Common myeloid progenitor, CD34-positive (primary cell): ENCODE measurements at places on chromosomes 12 and 14.

DNA sequence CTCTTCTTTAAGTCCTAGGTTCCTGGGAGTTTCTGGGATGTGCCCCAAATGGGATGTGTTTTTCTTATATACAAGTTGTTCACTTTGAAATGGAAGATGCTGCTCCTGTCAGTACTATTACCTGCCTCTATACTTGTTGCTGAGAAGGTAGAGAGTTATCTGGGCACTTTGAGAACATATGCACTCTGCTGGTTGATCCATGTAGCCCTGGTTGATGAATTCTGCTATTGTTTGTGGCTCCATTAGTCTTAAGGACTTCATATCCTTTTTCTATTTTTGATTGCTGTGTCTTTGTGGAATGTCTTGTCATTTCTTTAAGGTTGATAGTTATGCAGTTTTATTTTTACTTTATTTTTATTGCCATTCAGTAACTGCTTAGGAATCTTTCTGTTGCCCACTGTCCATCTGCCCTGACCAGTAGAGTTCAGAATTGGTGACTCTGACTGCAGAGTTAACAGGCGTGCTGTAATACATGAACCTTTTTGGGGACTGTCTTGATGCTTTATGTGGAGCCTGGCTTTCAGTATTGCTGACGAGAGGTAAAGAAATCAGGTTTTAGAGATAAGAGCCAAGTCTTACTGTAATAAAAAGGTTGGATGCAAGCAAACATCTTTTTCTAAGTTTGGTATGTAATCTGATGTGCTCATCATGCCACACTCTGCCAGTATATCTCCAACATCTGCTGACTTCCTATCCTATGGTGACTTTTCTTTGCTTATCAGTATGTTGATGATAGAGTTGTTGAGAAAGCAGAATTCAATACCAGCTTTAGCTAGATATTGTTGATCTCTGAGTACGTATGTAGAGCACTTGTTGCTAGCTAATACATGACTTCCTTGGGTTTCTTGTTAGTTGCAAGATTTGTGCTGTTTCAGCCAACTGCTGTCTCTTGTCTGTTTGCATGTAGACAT is 1.6 kb downstream of the GMPR2 start:
- H3K4me1 ChIP-seq, result peaks cover 15% of the 10 kb centered on the region
- H3K27me3 ChIP-seq, result no peaks in the 10 kb centered on the region
- peaks cover 45% of the 10 kb centered on the region for H3K36me3 ChIP-seq
- H3K4me3 ChIP-seq, result no peak overlapping the region

DNA sequence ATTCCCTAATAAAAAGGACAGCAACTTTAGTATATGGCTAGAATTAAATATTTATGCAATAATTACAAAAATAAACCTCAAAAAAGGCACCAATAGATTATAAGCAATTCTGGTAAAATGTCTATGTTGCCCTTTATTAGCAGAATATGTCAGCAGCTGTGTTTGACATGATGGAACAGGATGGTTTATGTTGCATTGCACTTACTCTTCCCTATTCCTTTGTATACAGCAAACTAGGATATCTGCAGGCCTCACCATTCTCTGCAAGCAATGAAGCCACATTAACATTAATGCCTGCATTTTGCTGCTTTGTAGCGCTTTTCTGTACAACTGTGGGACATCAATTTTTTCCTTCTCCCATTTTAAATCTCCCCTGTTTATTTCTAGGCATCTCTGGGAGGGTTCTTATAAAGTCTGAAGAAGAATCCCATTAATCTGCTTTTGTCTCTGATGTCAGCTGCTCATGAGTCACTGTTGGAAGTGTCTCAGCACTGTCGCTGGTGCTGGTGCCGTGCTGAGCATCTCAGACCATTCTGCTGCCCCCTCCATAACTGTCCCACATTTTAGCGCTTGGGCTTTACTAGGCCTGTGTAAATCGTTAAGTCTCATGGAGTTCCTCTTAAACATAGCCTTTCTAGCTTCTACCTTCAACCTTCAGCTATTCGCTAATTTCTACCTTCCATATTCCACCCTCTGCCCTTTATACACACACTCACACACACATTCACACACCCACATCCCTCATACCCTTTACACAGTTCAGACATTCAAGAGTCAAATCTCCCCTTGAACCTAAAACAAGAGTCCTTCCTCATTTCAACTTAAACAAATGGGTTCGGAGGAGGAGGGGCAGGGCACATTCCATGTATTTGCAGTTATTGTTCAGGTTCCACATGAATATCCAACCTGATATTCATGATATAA is 64.4 kb upstream of the TRHDE start:
- no peak overlapping the region for H3K4me3 ChIP-seq
- H3K27me3 ChIP-seq, result no peaks in the 10 kb centered on the region
- no peak overlapping the region for H3K27ac ChIP-seq
- H3K36me3 ChIP-seq, result no peaks in the 10 kb centered on the region
- DNase-seq, result no peak

- no peak for DNase-seq
- H3K27ac ChIP-seq, result no peak overlapping the region
- peaks cover 4% of the 10 kb centered on the region for H3K27me3 ChIP-seq
- no peaks in the 10 kb centered on the region for H3K36me3 ChIP-seq
Measured at GRCh38 chr14:89029961-89030694, 205.7 kb downstream of the TTC8 start.

DNA sequence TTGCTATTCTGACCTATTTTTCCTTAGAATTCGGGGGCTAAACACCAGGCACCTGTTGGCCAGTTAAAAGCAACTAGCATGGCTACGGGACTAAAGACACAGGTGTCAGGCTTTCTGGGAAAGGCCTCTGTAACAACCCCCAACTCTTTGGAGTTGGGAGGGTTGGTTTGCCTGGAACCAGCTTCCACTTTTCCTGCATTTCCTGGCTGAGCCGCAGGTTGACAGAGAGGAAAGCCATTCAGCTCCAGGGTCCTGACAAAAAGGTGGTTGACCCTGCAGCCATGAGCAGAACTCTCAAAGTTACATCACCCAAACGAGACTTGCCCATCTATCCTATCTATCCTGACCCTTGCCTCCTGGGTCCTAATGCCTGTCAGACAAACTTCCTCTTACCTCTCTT is 375.4 kb upstream of the SFSWAP start:
- DNase-seq, result no peak
- H3K27me3 ChIP-seq, result no peaks in the 10 kb centered on the region
- H3K27ac ChIP-seq, result no peak overlapping the region
- no peak overlapping the region for H3K4me3 ChIP-seq
- H3K36me3 ChIP-seq, result no peaks in the 10 kb centered on the region
- H3K4me1 ChIP-seq, result no peaks in the 10 kb centered on the region

GRCh38 chr14:51575349-51576116 is 76.2 kb upstream of the FRMD6 start:
- H3K27ac ChIP-seq, result no peak overlapping the region
- no peaks in the 10 kb centered on the region for H3K4me1 ChIP-seq
- H3K36me3 ChIP-seq, result no peaks in the 10 kb centered on the region
- H3K4me3 ChIP-seq, result no peak overlapping the region

DNA sequence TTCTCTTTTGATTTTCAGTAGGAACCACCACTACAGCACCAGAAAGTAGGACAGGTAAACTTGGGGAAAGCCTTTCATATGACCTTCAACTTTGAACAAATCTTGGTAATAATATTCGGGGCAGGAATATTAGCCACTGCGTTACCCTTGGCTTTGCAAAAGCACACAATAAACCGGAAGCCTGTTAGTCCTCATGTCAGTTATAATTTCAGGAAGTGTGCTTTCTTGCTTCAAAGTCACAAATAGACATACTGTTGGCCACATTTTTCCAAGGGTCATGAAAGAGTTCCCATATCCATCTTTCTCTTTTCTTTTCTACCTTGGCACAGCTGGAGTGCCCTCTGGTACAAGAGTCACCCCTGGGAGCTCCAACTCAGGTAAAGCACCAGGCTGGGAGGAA is 167.2 kb upstream of the CNTN1 start:
- H3K4me1 ChIP-seq, result peaks cover 9% of the 10 kb centered on the region
- no peak overlapping the region for H3K27ac ChIP-seq
- no peaks in the 10 kb centered on the region for H3K27me3 ChIP-seq

DNA sequence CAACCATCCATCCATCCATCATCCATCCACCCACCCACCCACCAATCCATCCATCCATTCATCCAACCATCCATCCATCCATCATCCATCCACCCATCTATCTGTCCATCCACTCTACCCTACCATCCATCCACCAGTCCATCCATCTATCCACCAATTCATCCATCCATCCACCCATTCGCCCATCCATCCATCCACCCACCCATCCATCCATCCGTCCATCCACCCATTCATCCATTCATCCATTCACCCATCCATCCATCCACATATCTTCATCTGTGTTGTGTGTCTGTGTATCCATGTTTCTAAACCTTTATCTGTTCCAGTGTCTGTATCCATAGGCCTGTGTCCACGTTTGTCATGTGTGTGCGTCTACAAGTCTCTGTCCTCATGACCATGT is 9.9 kb downstream of the HNF1A start:
- H3K27me3 ChIP-seq, result no peaks in the 10 kb centered on the region
- no peak overlapping the region for H3K4me3 ChIP-seq
- no peak overlapping the region for H3K27ac ChIP-seq
- no peaks in the 10 kb centered on the region for H3K36me3 ChIP-seq
- no peak for DNase-seq

DNA sequence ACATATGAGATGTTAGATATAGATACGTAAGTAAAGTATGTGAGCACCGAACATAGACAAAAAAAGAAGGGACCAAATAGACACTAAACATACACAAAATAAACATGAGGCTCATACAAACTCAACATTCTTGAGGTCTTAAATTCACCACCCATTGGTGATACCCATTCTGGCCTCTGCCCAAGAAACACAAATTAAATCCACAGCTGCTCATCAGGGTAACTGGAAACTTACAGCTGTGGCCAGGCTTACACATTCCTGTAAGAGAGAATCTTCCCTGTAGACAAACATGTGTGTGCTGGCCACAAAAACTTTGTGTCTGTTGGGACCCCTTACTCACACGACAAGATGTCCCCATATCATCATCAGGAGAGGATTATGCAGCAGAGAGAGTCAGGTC is 22.4 kb downstream of the MAGOHB start:
- peaks cover 6% of the 10 kb centered on the region for H3K4me1 ChIP-seq
- peaks cover 3% of the 10 kb centered on the region for H3K36me3 ChIP-seq
- H3K27ac ChIP-seq, result no peak overlapping the region
- no peaks in the 10 kb centered on the region for H3K27me3 ChIP-seq

GRCh38 chr12:90280564-90281058 is 572.0 kb upstream of the ATP2B1 start:
- H3K4me1 ChIP-seq, result peaks cover 3% of the 10 kb centered on the region
- no peak overlapping the region for H3K4me3 ChIP-seq
- H3K27me3 ChIP-seq, result no peaks in the 10 kb centered on the region
- no peaks in the 10 kb centered on the region for H3K36me3 ChIP-seq

DNA sequence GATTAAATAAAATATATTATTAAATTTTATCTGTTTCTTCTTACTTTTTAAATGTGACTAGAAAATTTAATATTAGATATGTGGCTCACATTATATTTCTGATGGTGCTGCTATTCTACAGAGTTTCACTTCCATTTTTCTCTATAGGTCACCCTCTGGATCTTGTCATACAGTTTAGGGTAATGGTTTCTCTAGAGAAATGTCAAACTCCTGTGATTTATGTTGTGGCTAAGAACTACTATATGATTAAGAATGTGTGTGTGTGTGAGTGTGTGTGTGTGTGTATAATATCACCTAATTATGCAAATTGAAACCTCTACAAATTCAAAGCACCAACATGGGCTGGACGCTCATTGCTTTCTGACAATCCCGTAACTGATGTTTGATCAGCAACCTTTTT is 325.9 kb downstream of the ADAMTS20 start:
- H3K36me3 ChIP-seq, result no peaks in the 10 kb centered on the region
- no peak overlapping the region for H3K27ac ChIP-seq
- H3K4me3 ChIP-seq, result no peak overlapping the region
- no peaks in the 10 kb centered on the region for H3K4me1 ChIP-seq

DNA sequence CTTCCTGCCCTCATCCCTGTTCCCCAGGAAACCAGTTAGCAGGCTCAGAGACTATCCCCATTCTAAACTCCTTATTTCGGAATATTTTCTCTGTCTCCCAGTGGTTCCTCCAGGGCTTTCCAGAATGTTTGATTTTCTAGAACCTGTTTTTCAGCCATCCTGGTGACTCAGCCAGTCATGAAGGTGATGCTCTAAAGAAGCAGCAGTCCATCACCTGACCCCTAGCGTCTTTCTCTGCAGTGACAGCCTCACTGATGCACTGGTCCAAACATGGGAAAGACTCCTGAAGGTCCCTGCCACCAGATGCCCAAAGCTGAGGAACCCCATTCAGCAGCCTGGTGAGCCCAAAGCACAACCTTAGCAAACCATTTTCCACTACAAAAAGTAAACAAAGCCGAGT is 212.6 kb downstream of the PHETA1 start:
- no peaks in the 10 kb centered on the region for H3K27me3 ChIP-seq
- H3K36me3 ChIP-seq, result no peaks in the 10 kb centered on the region
- no peak overlapping the region for H3K27ac ChIP-seq
- no peak overlapping the region for H3K4me3 ChIP-seq
- no peaks in the 10 kb centered on the region for H3K4me1 ChIP-seq

DNA sequence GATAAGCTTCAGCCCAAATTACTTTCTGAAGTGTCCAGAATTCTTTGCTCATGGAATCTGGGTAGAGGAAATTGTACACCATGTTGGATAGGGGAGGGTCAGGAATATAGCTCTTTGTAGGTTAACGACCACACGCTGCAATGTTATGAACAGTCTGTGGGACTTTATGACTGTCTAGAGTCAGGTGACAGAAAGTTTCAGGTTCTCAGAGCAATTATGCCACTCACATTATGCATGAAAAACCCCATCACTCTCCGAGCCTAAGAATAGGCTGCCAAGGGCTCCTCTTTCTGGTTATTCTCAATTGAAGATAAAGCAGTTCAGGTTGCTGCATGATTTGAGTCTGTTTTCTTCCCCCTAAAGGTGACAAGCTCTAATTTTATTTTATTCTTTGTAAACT is 430.9 kb downstream of the ATP23 start:
- no peak overlapping the region for H3K4me3 ChIP-seq
- H3K4me1 ChIP-seq, result no peaks in the 10 kb centered on the region
- H3K27me3 ChIP-seq, result no peaks in the 10 kb centered on the region

DNA sequence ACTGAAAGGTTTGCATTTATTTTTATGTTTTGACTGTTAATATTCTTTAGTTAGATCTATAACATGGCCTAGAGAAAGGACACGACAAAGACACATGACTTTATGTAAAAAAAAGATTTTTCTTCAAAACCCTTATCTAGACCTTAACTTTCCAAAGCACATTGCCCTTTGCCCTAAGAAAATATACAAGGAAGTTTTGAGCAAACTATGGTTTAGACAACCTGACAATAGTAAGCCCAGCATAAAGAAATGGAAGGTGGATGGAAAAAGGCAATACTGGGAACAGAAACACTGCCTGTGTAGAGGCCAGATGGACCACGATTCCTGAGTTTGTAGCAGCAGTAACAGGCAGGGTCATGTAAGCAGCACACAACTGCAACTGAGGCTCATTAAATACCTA is 724.0 kb downstream of the GALC start:
- no peak overlapping the region for H3K27ac ChIP-seq
- H3K27me3 ChIP-seq, result no peaks in the 10 kb centered on the region
- H3K36me3 ChIP-seq, result no peaks in the 10 kb centered on the region

DNA sequence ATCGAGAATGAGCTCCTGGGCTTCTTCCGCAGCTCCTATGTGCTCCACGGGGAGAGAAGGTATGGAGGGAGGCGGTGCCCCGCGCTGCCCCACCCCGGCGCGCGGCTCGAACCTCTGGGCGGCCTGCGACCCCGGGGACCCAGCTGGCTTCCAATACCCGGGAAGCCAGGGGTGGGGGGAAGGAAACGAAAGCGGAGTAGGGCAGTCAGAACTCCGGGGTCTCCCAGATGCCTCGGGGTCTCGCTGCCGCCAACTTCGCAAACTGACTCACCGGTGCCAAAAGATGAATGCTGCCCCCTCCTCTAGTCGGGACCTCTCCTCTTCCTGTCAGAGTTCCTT is 1.3 kb downstream of the TRHDE start:
- H3K27me3 ChIP-seq, result peaks cover 17% of the 10 kb centered on the region
- H3K4me1 ChIP-seq, result peaks cover 29% of the 10 kb centered on the region
- H3K27ac ChIP-seq, result no peak overlapping the region
- H3K36me3 ChIP-seq, result no peaks in the 10 kb centered on the region
